ENCODE measurements at places on chromosomes 3 and 15. TPM values are rescaled to one million over a fixed set of nuclear protein-coding genes. Genes with fewer than 3 reads are reported as not detected.

- peaks cover 23% of the 10 kb centered on the region for H3K4me1 ChIP-seq
- H3K27me3 ChIP-seq, result peaks cover 23% of the 10 kb centered on the region
These were observed 3.7 kb downstream of the TLR9 start for GRCh38 chr3:52221563-52222318.

- no peak for DNase-seq
- peaks cover 17% of the 10 kb centered on the region for H3K27me3 ChIP-seq
- no peaks in the 10 kb centered on the region for H3K36me3 ChIP-seq
- H3K4me3 ChIP-seq, result peak overlapping the region; percentile 70
These were observed 333.9 kb upstream of the THRB start for GRCh38 chr3:24828551-24828950.

DNA sequence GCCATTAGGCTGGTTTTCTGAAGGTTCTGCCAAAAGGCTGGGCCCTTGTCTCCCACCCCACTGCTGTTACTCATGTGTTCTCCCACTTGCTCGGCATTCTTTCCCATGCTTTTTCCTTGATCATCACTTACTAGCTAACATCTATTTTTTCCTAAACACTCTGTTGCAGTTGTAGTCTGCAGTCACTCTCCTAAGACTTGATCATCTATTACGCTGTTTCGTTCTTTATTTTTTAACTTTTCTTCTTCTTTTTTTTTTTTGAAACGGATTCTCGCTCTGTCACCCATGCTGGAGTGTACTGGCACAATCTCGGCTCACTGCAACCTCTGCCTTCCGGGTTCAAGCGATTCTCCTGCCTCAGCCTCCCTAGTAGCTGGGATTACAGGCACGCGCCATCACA, 176.3 kb downstream of the IGF1R start:
- DNase-seq, result no peak
- H3K4me1 ChIP-seq, result peaks cover 12% of the 10 kb centered on the region
- H3K36me3 ChIP-seq, result peaks cover 4% of the 10 kb centered on the region
- H3K4me3 ChIP-seq, result no peak overlapping the region

Gene GOLGA8G
- not detected for total RNA-seq

Gene GASK1A
- total RNA-seq, result 0.72 TPM

GRCh38 chr3:71688121-71688520, 37.1 kb downstream of the EIF4E3 start:
- H3K4me3 ChIP-seq, result no peak overlapping the region
- peaks cover 1% of the 10 kb centered on the region for H3K27me3 ChIP-seq
- no peak overlapping the region for H3K27ac ChIP-seq
- peaks cover 8% of the 10 kb centered on the region for H3K4me1 ChIP-seq
- no peaks in the 10 kb centered on the region for H3K36me3 ChIP-seq
